ENCODE measurements at places on chromosomes 5 and 9.

- no peak for DNase-seq
Measured at GRCh38 chr5:133820507-133820906, 147.9 kb downstream of the C5orf15 start.

- DNase-seq, result no peak
Measured at GRCh38 chr9:117414220-117414905, 494 bp downstream of the ASTN2 start.

- peak; percentile 94 for DNase-seq
Measured at GRCh38 chr5:171596391-171596878, 177.0 kb downstream of the FGF18 start.

DNA sequence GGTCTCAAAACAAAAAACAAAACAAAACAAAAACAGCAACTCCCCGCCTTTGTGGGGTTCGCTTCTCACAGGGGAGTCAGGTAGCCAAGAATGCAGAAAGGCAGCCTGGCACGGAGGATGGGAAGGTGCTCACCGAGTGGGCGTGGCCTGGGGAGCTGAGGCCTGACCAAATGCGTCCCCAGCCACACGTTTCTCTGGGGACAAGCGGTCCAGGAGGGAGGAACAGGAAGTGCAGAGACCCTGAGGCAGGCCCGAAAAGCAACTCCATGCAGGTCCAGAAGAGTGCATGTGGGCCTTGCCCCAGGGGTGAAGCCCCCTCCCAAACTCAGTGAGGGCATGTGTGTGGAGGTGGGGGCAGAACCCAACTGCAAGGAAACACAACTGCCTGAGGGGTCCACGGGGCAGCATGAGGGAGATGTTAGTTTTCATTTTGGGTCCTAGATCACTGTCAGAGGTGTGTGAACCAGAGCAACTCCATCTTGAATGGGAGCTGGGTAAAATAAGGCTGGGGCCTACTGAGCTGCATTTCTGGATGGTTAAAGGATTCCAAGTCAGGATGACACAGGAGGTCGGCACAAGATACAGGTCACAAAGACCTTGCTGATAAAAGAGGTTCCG is 2.6 kb upstream of the UAP1L1 start:
- no peak for DNase-seq

DNA sequence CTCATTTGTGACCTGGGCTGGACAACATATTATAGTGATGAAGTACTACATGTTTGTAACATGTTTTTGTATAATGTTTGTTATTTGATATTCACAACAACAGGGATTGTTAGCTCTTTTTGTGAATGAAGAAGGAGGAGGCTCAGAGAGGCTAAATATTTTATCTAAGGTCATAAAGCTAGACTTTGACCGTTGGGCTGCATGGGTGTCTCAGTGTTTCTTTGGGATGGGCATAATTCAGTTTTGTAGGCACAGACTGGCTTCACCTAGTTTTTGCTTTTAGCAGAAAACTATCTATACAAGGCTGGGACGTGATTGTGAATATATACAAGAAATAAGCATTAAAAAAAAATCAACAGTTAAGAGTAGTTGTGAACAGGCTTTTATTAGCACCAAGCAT is 15.0 kb upstream of the GNG10 start:
- no peak for DNase-seq

- DNase-seq, result no peak
Measured at GRCh38 chr5:5042806-5043205, 97.3 kb upstream of the ADAMTS16 start.

- DNase-seq, result no peak
Measured at GRCh38 chr5:168334280-168334679, 42.8 kb downstream of the WWC1 start.

DNA sequence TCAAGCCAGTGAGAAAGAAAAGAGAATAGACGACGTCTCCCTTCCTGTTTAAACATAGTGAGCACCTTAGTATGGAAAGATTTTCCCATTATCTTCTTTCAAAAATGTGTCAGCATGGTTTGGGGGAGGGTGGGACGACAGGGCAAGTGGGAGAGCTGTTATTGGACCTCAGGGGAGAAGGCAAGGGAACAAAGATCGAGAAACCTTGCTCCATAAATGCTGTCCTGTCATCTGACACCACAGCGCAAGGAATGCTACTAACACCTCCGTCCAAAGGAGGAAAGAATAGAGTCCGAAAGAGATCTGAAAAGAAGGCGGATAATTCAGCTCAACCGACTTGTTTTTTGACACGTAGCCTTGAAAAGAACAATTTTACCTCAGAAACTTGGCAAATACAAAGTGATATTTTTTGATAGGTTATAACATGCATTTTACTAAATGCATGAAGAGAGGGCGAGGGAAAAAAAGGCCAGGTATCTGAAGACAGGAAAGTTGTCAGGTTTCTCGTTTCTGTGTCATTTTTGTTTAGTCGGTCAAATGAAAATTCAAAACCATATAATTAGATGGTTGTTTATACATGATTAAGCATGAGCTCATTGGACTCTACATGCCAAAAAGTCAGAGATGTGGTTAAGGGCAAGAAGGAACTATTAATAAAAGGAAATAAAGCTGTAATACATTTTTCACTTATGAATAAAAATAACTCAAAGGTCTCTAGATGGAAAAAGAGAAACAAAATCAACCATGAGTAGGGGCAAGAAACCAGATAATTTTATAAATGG is 155.7 kb downstream of the GLIS3 start:
- no peak for DNase-seq

- DNase-seq, result no peak
Measured at GRCh38 chr5:107875833-107876232, 205.1 kb upstream of the EFNA5 start.

DNA sequence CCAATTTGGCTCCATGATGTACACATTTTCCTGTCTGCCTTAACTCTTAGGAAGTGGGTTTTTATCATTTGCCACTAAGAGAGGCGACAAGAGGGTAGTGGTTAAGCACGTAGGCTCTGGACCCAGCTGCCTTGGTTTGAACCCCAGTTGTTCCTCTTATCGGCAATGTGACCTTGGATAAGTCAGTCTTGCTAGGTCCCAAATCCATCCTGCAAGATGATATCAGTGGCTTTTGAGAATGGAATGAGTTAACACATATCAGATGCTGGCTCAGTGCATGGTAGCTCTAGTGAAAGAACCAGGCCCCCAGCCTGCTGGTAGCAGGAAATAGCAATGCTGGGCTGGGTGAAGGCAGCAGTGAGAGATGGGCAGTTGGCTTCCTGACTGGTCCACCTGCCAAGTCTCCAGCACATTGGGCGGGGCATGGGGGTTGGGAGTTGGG is 72.5 kb downstream of the STK10 start:
- no peak for DNase-seq

- no peak for DNase-seq
Measured at GRCh38 chr5:21225223-21226064, 1237.4 kb upstream of the CDH18 start.

DNA sequence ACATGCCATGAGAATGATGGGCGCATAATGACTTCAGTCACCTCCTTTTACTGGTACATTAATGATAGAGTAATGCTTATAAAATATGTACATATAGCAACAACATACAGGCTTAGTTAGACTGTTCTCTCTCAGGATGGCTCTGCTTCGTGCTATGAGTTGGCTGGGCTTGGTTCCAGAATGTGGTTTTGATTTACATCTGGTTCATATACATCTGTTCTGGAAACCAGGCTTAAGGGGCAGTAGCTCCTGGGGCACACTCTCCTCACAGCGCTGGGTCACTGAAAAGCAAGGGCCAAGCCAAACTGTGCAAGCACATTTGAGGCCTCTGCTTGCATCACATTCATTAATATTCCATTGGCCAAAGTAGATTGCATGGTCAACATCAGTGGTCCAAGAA is 44.9 kb downstream of the PCSK1 start:
- DNase-seq, result no peak

- no peak for DNase-seq
Measured at GRCh38 chr9:129323999-129324553, 146.0 kb upstream of the IER5L start.

DNA sequence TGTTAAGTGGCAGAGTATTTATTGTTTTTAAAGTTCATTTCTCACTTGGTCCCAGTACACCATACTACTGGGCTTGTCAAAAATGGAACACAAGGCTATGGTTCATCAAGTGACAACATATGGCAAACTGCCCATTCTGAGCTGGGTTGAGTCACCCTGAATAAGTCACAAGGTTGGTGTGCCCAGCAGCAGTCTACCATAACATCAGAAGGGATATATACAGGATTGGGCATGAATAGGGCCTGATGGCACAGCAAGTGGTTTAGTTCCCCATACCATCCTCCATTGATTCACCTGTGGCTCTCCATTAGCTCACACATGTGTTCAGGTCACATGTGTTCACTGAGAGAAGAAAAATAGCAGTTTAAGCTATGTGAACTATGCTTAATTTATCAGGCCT is 249.8 kb upstream of the PRDM9 start:
- peak; percentile 15 for DNase-seq

DNA sequence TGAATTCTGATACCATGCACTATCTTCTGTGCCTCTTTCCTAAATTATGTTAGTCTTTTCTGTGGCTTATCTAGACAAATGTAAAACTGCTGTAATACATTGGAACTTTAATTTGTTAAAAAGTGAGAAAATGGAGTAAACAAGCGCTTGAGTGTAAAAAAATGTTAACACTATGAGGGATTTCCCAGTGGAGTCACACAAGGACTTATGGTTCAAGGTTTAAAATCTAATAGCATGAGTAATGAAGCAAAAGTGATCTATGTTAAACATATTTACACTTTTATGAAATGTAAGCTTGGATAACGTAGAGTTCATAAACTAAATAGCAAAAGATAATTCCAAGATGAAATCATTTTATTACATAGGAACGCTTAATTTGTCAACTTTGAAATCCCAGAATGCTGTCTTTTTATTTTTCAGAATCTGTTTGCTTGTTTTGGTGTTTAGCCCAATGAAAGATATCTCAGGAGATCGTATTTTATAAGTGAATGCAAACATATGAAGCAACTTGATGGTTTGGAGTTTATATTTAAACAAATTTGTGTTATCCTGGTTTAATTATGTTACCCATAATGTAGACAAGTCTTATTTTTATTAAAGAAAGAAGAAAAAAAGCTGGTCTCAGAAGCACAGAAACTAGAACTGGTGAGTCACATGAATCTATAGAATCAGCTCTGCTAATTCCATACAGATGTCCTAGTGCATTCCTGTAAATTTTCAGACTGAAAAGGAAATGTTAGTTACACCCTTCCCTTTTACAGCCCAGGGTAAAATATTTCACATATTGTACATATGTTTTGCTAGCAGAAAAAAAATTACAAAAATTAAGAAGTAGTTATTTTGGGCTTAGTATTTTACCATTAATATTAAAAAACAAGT is 34.2 kb upstream of the FBN2 start:
- no peak for DNase-seq

DNA sequence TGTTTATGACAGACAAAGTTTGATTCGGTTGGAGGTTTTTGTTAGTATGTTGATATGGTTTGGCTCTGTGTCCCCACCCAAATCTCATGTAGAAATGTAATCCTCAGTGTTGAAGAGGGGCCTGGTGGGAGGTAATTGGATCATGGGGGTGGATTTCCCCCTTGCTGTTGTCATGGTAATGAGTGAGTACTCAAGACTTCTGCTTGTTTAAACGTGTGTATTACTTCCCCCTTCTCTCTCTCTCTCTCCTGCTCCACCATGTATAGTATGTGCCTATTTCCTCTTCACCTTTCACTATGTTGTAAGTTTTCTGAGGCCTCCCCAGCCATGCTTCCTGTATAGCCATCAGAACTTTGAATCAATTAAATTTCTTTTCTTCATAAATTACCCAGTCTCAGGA is 415.1 kb downstream of the HCN1 start:
- DNase-seq, result no peak

GRCh38 chr5:150059623-150060022 is 26.7 kb downstream of the CSF1R start:
- no peak for DNase-seq
